ENCODE measurements at places on chromosomes 12 and 14.

DNA sequence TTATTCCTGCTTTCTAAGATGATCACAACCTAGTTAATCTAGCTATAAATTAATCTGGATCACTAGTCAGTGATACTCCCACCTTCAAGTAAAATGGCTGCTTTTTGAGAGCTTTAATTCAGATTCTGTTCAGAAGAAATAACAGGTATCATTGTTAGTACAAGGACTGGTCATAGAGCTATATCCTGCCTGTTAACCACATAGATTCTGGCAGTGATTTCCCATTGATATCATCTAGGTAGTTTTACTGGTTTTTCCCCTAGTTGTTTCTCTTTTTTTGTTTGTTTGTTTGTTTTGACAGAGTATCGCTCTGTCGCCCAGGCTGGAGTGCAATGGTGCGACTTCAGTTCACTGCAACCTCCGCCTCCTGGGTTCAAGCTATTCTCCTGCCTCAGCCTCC is 39.0 kb upstream of the HIF1A start:
- DNase-seq, result no peak

DNA sequence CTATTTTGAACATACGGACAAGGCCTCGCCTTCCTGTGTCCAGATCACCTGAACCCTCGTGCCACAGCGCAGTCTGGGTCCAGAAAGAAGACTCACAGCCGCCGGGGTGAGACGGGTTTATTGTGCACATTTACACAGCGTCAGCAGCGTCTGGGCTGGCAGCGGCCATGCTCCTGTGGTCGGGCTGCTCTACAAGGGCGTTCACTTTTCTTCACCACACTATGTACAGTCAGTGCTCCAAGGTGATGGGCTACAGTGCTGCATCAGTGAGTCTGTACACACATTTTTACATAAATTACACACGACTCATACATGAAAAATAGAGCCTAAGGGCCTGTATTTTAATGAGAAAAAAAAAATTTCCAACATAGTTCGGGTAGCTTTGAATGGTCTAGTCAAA is 18.0 kb downstream of the ZFYVE21 start:
- no peak for DNase-seq

- DNase-seq, result no peak
Observed at GRCh38 chr14:91470216-91470615, 39.9 kb downstream of the PPP4R3A start.

GRCh38 chr12:120847814-120848213 is 56.3 kb downstream of the SPPL3 start:
- DNase-seq, result peak; percentile 55

GRCh38 chr14:50792051-50792477 is 38.9 kb downstream of the NIN start:
- no peak for DNase-seq

GRCh38 chr12:89020689-89021088 is 331.6 kb downstream of the DUSP6 start:
- DNase-seq, result no peak

GRCh38 chr14:53110096-53110495 is 43.0 kb downstream of the DDHD1 start:
- DNase-seq, result no peak

GRCh38 chr14:74904635-74905503 is 18.2 kb downstream of the RPS6KL1 start:
- no peak for DNase-seq

DNA sequence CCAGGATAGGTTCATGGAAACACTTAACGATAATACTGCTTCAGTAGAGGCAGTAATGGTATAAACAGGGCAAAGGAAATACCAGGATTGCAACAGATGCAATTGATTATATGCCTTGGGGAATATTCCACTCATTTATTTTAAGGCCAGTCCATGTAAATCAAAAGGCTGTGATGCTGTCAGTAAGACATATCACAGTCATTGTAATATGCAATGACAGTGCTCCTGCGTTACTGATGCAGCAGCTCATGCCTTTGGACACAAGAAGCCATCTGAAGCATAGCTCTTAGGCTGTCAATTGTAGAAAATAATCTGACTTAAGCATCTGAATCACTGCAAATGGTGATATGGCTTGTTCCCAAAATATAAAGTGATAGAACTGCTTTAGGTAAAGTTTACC is 674.8 kb downstream of the TMTC2 start:
- no peak for DNase-seq

DNA sequence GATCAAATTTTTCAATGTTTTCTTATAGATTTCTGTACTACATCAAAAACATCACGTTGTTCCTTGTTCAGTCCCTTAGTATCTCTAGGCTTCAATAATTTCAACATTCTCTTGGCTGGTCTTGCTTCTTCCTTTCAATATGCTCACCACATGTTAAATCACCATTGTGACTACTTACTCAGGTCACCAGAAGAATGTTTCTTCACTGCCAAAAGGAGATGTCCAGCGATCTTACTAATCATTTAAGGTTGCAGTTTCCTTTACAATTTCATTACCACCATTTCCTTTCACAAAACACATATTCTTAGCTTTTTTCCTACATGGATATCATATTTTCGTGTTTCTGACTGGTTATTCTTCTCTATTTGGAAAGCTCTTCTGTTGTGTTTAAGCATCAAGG is 363.8 kb downstream of the NAV3 start:
- no peak for DNase-seq

DNA sequence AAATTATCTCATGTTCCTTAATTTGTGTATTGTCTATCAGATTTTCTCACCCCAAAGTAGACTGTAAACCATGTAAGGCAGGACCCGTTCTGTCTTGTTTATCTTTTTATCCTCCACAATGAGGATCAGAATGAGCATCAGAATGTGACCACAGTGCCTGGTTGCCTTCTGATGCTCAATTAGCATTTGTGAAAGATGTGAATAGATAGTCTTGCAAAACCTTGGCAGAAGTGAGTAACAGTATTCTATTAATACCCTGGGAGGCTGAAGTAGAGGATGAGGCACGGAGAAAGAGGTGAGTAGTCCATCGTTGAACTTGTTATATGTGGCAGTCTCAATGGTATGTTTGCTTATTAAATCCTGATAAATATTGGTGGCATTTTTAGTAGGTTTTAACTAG is 781.4 kb downstream of the NRXN3 start:
- DNase-seq, result no peak

- no peak for DNase-seq
Observed at GRCh38 chr14:104444159-104445030, 135.2 kb upstream of the C14orf180 start.

DNA sequence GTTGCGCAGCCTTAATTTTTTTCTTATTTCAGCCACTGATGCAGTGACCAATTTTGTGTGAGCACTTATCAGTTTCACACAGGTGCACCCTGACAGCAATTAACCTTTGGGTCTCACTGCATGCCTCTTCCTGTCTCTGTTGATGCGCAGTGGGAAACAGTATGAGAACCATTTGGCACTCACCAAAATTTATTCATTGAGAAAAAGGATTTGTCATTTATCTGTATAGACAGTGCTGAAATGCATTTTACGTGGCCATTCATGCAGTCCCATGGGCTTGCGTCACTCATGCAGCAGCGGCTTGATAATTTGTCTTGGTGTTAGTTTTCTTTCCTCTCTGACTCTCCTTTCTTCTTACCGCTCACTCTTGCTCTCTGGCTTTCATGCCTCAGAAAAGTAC is 157.5 kb downstream of the C12orf75 start:
- no peak for DNase-seq

- no peak for DNase-seq
Observed at GRCh38 chr14:34035177-34035933, 84.5 kb upstream of the EGLN3 start.

GRCh38 chr12:131836714-131837397 is 8.7 kb downstream of the MMP17 start:
- DNase-seq, result no peak

- DNase-seq, result no peak
Observed at GRCh38 chr14:21229821-21230220, 39.4 kb downstream of the HNRNPC start.

DNA sequence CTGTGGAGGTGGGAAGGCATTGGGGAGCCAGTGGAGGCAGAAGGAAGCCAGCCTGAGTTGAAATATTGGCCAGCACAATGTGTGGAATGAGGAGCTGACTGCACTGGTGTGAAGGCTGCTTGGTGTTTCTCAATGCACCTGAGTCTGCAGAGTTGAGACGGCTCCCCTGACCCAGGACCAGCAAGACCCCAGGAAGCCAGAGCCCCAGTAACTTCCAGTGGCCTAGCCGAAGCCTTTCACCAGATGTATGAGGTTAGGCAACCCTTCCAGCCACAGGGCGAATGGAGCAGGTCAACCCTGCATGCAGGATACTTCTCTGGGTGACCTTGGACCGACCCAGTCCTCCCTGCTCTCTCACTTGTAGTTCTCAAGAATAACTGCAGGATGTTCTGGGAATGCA is 12.9 kb upstream of the KRT73 start:
- DNase-seq, result no peak

GRCh38 chr14:93991212-93991611 is 5.9 kb upstream of the CCDC197 start:
- no peak for DNase-seq

DNA sequence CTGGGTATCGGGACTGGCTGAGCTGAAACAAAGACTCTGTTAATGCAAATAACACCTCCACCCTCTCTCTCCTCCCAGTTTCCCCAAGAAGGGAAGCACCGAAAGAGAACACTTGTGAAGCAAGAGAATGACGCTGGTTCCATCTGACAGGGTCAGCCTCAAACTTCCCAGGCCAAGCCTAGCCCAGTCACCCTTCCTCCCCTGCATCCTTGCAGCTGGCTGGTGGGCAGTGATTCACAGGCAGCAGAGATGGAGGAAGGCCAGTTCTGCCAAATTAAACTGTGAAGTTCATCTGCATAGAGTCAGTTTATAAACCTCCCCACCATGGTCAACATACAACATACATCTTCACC is 2.8 kb downstream of the LRRC74A start:
- no peak for DNase-seq

GRCh38 chr12:129779033-129779432 is 124.8 kb downstream of the TMEM132D start:
- DNase-seq, result no peak

GRCh38 chr12:27194644-27195043 is 49.4 kb upstream of the STK38L start:
- no peak for DNase-seq

DNA sequence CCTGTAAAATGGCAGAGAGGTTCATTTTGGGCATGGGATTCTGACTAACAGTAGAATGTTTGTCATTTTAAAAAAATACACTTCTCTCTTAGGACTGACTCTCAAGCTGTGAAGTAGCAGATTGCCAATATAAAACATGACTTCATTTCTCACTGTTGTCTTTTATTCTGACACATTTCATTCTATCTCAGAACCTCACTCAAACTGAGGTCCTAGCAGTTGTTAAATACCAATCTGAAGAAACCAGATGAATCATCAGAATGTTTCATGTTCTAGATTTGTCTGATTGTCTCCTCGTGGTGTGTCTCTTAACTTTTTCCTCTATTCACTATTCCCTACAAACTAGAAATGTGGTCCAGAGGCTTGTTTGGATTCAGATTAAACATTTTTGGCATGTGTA is 276.5 kb upstream of the NPAS3 start:
- no peak for DNase-seq

DNA sequence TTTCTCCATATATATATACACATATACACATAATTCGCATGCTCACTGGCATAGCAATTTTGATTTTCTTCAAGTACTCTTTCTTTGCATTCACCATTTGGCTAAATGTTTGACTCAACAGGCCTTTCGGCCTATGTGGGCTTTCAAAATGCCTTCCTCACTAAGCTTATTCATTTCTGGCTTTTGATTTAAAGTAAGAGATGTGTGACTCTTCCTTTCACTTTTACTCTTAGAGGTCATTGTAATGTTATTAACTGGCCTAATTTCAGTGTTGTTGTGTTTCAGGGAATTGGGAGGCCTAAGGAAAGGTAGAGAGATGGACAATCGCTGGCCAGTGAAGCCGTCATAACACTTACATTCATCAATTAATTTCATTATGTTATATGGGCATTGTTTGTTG is 14.5 kb upstream of the KLRD1 start:
- DNase-seq, result peak; percentile 18

- no peak for DNase-seq
Observed at GRCh38 chr12:2049604-2050540, 2.9 kb upstream of the CACNA1C start.

GRCh38 chr14:64659366-64659765 is 44.9 kb upstream of the PLEKHG3 start:
- DNase-seq, result no peak

DNA sequence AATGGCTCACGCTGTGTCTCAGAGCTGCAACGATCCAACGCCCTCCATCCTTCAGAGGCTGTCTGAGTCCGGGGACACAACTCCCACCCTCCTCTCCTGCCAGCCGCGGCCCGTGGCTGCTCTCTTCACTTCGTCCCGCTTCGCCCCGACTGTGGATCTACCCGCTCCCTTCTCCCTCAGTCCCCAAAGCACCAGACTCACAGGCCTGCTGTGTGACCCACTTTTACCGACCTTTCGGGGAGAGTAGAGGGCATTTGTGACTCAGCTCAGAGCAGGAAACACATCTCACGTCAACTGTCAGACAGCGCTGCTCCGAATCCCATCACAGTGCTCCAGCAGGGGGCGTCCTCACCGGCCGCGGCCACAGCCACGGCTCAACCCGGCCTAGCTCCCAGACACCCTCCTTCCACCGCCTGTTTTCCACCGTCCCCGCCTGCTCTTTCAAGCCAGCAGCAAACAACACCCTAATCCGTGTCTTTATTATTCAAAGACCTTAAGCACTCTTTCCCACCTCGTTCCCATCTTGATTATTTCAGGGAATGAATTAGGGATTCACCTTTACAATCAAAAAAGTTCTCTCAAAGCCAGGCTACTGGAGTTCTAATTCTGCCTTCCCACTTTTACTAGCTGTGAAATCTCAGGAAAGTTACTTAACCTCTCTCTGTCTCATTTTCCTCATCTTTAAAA is 5.0 kb upstream of the AQP2 start:
- peak; percentile 79 for DNase-seq

GRCh38 chr12:125518074-125518473 is 452.8 kb downstream of the AACS start:
- no peak for DNase-seq

DNA sequence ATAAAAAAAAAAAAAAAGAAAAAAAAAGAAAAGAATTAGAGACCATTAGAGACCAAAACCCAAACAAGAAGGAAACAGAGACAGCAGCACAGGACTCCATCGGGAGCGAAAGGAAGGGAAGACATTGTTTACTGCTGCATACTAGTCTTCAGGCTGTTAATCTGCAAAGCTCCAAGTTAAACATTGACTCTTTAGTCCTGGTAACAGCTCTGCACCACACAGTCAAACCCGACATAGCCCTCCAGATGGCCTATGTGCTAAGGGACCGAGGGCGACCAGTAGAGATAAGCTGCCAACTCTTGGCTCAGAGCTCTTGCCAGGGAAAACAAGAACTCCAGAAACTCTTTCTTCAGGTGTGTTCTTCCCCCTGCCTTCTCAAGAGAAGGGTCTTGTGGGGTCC is 7.8 kb downstream of the P2RX4 start:
- no peak for DNase-seq

- DNase-seq, result no peak
Observed at GRCh38 chr14:72682188-72682587, 211.7 kb downstream of the DPF3 start.
